NT2/D1 (cell line): ENCODE measurements at places on chromosomes 13 and 19.

DNA sequence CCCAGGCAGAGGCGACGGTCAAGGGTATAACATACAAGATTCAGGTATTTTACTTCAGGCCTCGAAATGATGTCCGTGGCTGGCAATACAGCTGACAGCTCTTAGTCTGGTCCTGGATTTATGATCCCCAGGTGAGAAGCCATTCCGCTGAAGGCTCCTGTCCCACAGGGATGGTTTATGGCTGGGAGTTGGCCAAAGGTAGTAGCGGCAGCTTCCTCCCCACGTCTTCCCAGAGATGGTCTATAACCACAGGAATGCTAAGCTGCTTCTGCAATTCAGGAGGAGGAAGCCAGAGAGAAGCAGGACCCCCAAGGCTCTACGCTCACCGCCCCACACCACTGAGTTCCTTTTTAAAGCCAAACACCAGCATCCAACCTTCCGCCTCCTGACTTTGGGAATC lies 27.1 kb downstream of the OLFM2 start:
- DNase-seq = no peak

DNA sequence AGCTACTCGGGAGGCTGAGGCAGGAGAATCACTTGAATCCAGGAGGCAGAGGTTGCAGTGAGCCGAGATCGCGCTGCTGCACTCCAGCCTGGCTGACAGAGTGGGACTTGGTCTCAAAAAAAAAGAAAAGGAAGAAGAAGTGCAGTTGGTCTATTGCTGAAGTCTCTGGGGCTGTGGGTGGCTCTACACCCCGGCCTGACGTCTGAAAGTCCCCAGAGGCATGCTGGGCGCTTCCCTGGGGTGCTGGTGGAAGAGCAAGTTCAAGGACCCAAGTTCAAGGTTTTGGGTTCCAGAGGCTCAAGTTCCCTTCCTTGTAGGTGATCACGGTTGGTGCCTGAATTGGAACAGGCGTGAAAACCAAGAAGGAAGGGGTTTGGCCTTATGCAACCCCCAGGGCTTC lies 3.8 kb downstream of the HCN2 start:
- DNase-seq = no peak

DNA sequence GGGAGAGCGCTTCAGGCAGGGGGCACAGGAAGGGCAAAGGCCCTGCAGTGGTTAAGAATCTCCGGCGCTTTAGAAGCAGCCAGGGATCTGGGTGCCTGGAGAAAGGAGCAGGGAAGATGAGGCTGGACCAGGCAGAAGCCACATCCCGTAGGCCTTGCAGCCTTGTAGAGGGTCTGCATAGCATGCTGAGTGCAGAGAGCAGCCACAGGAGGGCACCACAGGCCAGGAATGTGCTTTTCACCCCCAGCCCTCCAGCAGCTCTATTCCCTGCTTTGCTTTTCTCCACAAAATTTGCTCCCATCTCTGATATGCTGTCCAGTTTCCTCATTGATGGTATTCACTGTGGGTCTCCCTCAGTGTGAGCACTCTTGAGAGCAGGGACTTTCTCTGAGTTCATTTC lies 5.7 kb downstream of the WDR62 start:
- DNase-seq = no peak

GRCh38 chr13:112972867-112973576 lies 4.0 kb downstream of the MCF2L start:
- DNase-seq = no peak

GRCh38 chr19:10729411-10729810 lies 11.5 kb downstream of the DNM2 start:
- DNase-seq = no peak

DNA sequence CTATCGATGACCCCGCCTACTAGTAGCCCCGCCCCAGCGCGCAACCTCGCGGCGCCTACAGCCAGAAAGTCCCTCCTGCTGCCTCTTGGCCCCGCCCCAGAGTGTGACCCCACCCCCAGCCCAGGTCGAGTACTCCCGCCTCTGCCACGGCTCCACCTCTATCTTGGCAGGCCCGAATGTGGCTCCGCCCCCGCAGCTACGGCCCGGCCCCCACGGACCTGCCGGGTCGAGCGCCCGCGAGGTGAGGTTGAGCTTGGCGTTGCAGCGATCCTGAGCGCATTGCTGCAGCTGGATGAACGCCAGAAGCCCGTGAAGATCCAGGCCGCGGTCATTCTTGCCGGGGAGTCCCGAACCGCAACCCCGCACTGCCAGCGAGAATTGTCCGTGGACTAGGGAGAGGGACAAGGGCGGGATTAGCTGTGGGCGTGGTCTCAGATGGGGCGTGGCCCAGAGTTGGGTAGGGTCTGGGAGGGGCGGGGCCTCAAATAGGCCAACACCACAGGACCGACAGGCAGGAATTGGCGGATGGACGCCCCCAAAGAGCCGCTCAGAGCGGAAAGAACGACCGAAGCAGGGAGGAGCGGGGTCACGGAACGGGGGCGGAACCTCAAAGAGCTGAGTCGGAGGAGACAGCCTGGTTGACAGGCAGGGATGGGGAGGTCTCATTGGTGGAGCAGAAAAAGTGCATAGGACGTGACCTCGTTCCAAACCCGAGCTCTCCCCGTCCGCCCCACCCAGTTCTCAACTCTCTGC lies 1.9 kb downstream of the LYPD3 start:
- DNase-seq = peak; percentile 87

- no peak for DNase-seq
Observed at GRCh38 chr13:20491926-20492435, 33.7 kb downstream of the CRYL1 start.

GRCh38 chr19:4922530-4923275 lies 13.4 kb downstream of the UHRF1 start:
- DNase-seq = no peak

- DNase-seq = no peak
Observed at GRCh38 chr13:45541806-45542205, 73.7 kb downstream of the ERICH6B start.

DNA sequence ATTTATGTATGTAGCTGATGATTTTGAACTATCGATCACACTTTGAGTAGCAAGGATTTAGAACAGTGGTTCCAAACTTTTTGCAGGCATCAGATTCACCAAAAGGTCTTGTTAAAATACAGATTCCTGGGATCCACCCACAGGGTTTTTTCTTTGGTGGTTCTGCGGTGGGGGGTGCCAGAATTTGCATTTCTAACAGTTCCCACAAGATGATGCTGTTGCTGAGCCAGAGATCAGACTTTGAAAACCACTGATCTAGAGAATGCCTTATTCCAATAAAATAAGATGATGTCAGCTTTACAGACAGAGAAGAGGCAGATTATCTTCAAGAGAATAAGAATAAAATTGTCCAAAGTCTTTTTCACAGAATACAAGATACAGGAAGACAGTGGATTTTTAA lies 80.9 kb upstream of the SHISA2 start:
- DNase-seq = peak; percentile 2
